ENCODE measurements at places on chromosomes 2 and 18.

DNA sequence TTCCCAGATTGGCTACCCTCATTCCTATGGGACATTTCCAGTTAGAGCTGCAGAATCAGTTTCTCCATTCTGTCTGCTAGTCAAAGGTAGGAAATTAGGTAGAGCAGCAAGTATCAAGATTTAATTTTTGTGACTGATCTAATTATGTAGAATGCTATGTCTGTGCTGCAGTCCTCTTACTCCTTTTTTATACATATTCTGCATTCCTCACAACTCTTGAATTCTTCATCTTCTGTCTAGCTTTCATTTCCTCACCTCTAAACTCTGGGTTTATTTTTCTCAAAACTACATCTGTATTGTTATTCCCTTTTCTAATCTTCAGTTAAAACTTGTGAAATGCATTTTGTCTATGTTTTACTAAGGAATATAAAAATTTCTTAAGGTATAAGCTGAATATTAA lies 8.6 kb downstream of the SGO2 start:
- DNase-seq = no peak

GRCh38 chr2:197077336-197077735 lies 150.8 kb upstream of the PGAP1 start:
- no peak for DNase-seq

- no peak for DNase-seq
Measured at GRCh38 chr18:76405280-76405679, 89.8 kb downstream of the ZNF516 start.

DNA sequence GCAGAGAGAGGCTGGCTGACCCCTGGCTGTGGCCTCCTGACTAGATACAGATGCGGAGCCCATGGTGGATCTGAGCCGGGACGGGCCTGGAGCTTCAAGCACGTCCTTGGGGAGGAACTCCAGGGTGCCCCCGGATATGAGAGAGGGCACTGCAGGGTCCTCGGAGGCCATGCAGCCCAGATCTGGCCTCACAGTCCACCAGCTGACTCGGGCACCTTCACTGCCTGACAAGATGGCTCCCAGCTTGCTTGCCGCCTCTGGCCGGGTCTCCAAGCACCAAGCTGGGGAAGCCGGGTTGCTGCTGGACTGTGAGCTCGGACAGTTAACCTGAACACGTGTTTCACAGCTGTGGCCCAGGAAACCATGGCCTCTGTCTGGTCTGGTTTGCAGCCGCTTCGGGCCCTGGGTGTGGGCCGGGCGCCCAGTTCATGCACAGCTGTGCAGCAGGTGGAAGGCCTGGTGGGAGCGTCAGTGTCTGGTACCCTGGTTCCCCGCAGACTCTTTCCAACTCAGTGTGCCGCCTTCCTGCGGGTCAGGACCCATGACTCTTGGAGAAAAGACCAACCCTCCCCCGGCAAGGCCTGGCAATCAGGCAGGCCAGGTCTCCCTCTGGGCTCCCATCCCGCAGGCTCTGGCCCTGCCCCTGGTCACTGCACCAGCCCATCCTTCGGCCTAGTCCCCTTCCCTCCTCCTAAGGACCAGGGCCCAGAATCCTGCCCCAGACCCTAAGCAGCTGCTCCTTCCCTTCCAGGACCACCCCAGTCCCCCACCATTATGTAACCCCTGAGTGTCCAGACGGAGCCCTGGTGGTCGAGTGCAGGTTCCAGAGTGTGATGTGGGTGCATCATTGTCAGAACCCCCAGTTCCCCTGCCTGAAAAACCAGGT lies 74.6 kb upstream of the OTOS start:
- no peak for DNase-seq

GRCh38 chr18:57223144-57223870 lies 76.4 kb downstream of the BOD1L2 start:
- DNase-seq = no peak

- DNase-seq = no peak
Measured at GRCh38 chr2:105873721-105874120, 129.0 kb downstream of the NCK2 start.

- DNase-seq = no peak
Measured at GRCh38 chr2:209046163-209046562, 377.7 kb upstream of the MAP2 start.

- DNase-seq = no peak
Measured at GRCh38 chr2:69122271-69122670, 109.3 kb downstream of the ANTXR1 start.

DNA sequence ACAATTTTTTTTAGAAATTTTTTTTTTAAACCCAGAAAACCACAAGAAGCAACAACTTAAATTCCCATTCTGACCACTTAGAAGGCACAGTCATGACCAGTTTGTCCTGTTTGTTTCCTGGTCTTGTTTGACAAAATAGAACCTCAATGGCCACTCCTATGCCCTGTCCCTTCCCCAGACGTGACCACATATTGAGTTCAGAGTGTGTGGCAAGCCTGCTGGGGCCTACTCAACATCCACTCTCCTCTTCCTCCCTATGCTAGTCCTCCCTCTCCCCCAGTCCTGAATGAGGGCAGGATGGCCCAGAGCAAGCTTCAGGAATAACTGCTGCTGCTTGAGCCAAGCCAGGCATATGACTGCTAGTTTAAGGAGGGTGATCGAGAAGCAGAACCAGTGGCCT lies 89.6 kb downstream of the PRELID3A start:
- DNase-seq = no peak

GRCh38 chr18:30658306-30658705 lies 384.2 kb downstream of the DSC3 start:
- DNase-seq = no peak

DNA sequence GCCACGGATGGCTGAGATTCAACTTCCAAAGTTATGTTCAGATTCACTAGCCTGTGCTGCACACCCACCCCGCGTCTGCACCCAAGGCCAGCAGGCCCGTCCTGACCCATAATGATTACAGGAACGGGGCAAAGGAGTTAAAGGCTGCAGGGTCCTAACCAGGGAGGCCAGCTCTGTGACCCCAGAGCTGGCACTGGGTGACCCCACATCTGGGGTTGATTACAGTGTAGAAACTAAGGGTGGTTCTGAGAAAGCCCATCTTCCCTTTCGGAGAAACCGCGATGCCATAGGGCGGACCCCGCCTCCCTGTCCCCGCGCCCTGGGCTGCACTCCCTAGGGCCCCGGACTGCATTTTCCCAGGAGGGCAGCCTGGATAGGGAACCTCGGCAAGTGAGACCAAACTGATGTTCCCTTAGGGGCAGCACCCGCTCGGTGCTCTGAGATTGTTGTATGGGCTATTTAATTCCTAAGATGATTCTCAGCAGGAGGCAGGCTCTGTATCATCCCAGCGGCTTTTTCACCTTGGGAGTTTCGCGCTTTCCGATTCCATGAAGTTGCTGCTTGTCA lies 2.2 kb upstream of the GPR148 start:
- DNase-seq = no peak

DNA sequence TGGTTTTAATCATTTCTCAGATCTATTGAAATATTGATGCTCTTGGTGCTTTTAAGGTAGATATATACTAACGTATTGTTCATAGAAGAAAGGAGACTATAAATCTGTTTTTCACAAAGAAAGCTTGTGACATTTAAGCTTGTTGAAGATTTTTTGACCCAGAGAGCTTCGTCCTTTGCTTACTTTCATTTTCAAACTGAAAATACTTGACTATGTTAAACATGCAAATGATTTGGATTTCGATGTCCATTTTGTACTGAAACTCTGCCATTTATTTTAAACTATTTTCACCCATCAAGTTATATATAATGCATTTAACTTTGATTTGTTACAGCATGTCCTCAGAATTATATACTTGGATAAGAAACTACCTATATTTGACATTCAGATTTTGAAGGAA lies 85.2 kb downstream of the SLC4A10 start:
- DNase-seq = no peak

GRCh38 chr2:217220228-217221013 lies 360.6 kb upstream of the TNP1 start:
- DNase-seq = no peak
